Muscle of arm (tissue), 14 donors: ENCODE measurements at places on chromosomes 13 and 19. TPM values are rescaled to one million over a fixed set of nuclear protein-coding genes. Genes with fewer than 3 reads are reported as not detected.

DNA sequence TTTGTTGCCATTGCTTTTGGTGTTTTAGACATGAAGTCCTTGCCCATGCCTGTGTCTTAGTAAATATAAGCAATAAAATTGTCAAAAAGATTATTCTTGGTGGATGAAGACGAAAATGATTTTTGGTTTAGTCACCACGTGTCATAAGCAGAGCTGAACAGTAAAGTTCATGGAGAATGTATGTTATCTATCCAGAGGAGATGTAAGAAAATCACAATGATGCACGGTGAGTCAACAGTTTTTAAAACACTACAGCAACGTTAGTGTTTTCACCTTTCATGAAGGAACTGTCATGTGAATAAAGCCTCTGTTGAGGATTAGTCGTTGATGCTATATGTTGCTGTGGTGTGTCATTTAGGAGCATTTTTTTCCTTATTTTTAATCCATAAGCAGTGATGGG is 137.6 kb downstream of the GPC6 start:
- DNase-seq = no peak

The AMH gene
- 2.1 TPM for polyA plus RNA-seq

The SPIB gene
- 8.8 TPM for polyA plus RNA-seq

The ZNF564 gene
- polyA plus RNA-seq = 5.5 TPM

- no peak for DNase-seq
Measured at GRCh38 chr19:31315652-31316051, 33.6 kb downstream of the TSHZ3 start.

- DNase-seq = no peak
Measured at GRCh38 chr19:50003254-50003788, 21.9 kb downstream of the VRK3 start.

DNA sequence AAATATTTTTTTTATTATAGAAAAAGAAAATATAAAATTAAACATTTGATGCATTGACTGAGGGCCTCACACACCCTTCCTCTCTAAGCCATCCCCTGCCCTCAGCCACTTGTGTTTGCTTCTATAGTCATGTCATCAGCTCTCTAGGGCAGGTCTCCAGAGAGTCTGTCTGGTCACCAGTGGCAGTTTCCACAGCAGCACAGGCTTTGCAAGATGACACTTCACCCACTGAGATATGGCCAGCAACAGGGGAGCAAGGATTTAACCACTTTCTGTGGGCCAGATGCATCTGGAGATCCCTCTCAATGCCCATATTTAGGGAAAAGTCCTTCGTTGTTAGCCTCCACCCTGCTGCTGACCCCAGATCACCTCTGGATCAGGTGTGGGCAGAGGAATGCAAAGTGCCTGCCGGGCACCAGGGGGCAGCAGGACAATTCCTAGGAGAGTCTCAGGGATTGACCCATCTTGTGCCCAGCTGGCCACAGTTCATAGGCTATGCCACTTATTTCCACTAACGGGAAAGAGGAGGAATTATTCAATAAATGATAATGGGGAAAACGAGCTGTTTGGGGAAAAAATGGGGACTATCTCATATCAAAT is 4.8 kb downstream of the ABCC4 start:
- no peak for DNase-seq

The C1QTNF9 gene
- polyA plus RNA-seq = 7.0 TPM

DNA sequence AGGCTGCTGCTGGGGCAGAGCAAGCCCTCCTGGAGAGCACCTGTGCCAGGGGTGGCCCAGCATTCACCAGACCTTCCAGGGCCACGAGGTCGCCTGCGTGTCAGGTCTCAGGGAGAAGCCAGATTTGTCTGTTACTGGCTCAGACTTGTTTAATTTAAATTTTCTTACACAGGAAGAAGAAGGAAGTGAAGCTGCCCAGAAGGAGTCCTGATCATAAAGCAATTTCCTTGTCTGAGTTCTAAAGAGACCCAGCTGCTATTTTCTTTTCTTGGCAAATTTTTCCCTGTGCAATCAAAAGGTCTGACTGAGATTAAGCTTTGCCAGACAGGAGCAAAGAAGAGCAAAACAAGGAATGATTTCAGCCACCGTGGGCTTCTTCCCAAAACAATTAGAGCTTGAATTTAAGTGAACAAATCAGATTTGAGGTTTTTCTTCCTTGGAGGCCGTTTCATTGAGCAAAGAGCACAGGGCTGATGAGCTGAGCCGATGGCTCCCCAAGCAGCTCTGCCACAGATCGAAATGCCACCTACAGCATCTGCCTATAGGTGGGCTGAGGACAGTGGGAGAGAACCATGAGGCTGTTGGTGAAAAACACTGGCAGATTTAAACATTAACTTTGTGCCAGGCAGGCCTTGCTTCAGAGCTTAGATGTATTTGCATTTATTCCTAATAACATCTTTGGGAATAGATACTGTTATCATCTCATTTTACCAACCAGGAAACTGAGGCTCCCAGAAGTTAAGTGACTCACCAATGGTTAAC is 40.1 kb downstream of the HSPH1 start:
- no peak for DNase-seq

GRCh38 chr13:71605744-71606143 is 261.3 kb downstream of the DACH1 start:
- no peak for DNase-seq

- no peak for DNase-seq
Measured at GRCh38 chr19:46634656-46635218, 1.3 kb downstream of the GNG8 start.

- DNase-seq = no peak
Measured at GRCh38 chr13:51607165-51607564, 22.9 kb downstream of the WDFY2 start.

- DNase-seq = no peak
Measured at GRCh38 chr13:41315443-41316047, 4.5 kb downstream of the NAA16 start.
